Activated B cell treated with CpG ODN at 0.5 μM for 24 hours (primary cell): ENCODE measurements at places on chromosomes 12 and 14. TPM values are rescaled to one million over a fixed set of nuclear protein-coding genes. Genes with fewer than 3 reads are reported as not detected.

Gene ANKS1B
- not detected in 2 replicates for total RNA-seq

GRCh38 chr12:102475355-102475754, 5.0 kb downstream of the IGF1 start:
- no peak overlapping the region for H3K27ac ChIP-seq
- H3K4me1 ChIP-seq, result no peaks in the 10 kb centered on the region
- H3K27me3 ChIP-seq, result peaks cover 6% of the 10 kb centered on the region

Gene FIGNL2
- 0.39 and 0.69 TPM in 2 replicates for total RNA-seq

Gene SIRT4
- total RNA-seq, result 1.6 and 1.7 TPM in 2 replicates

DNA sequence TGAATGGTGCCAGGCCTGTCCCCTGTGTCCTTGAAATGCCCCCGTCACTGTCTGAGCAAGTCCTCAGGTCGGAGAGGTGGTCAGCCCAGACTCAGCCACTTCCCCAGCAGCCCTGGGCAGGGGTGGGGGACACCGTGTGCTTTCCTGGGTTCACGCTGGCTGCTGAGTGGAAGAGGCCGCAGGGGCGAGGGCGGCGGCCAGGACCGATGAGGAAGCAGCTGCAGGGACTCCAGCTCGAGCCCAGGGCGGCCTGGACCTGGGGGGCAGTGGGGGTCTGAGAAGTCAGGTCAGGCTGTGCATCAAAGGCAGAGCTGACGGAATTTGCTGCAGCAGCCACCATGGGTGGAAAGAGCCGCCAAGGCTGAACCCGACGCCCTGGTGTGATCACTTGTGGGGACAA, 28.4 kb downstream of the NOC4L start:
- peaks cover 6% of the 10 kb centered on the region for H3K4me1 ChIP-seq
- no peak overlapping the region for H3K4me3 ChIP-seq
- H3K27ac ChIP-seq, result no peak overlapping the region
- H3K36me3 ChIP-seq, result no peaks in the 10 kb centered on the region
- DNase-seq, result no peak
- H3K27me3 ChIP-seq, result peaks cover 15% of the 10 kb centered on the region

DNA sequence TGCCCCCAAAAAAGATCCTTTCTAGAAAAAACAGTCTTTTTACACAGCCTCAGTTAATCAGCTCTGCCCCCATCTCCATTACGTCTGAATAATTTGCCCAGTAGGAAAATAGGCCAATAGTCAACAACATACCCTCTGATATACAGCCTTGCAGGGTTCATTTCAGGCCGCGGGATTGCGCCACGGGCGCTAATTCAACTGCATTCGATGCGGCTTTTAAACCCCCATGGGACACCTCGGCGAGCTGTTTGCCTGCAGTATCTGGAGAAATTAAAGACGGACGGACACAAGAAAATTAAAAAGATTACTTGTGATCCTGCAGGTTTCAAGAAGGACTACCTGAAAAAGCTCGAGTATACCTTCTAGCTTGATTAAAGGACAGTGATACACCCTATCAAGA, 36.1 kb downstream of the ERP29 start:
- no peak for DNase-seq
- no peak overlapping the region for H3K4me3 ChIP-seq
- H3K27ac ChIP-seq, result no peak overlapping the region
- H3K36me3 ChIP-seq, result peaks cover 79% of the 10 kb centered on the region
- H3K4me1 ChIP-seq, result peaks cover 12% of the 10 kb centered on the region

DNA sequence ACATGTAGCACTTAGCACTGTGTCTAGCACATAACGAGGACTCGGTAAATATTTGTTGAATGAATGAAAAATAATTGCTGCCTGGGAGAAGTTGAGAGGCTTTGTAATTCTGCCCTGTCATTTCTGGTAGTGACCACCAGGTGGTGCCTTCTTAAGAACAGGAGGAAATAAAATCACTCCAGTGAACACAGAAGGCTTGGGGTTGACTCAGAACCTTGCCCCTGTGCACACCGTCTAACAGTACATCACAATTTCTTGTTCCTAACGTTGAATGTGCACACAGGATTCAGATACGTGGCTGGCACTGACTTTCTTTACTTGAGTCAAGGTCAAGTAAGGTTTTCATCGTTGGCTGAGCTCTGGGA, 91.8 kb downstream of the RGS6 start:
- DNase-seq, result no peak
- H3K4me1 ChIP-seq, result no peaks in the 10 kb centered on the region
- H3K27me3 ChIP-seq, result peaks cover 24% of the 10 kb centered on the region
- H3K27ac ChIP-seq, result no peak overlapping the region
- H3K4me3 ChIP-seq, result no peak overlapping the region

- H3K27me3 ChIP-seq, result peaks cover 41% of the 10 kb centered on the region
- H3K27ac ChIP-seq, result no peak overlapping the region
- H3K36me3 ChIP-seq, result no peaks in the 10 kb centered on the region
- no peak overlapping the region for H3K4me3 ChIP-seq
These were observed 65.9 kb downstream of the KCNA1 start for GRCh38 chr12:4975574-4975973.

DNA sequence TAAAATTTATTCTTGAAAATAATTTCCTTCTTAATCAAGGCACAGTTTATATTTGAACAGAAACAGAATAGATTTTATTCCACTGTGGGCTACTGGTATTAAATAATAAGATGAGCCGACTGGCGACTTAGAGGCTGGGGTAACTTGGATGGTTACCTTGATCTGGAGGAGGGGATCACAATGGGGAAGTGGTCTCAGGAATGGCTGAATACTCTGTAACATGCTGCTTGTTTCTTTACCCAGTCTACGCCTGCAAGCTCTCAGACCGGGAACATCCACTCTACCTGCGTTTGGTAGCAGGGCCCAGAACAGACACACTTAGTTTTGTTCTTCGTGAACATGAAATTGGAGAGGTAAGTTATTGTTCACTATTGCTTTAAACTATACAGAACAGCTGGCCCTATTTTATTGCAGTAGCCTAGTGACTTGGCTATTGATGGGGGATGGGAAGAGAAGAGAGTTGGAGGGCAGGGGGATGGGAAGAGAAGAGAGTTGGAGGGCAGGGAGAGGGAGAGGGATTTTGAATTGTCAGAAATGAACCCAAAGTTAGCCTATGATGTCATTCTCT, 67.9 kb downstream of the GNS start:
- no peak overlapping the region for H3K4me3 ChIP-seq
- H3K27ac ChIP-seq, result no peak overlapping the region
- peaks cover 80% of the 10 kb centered on the region for H3K36me3 ChIP-seq

DNA sequence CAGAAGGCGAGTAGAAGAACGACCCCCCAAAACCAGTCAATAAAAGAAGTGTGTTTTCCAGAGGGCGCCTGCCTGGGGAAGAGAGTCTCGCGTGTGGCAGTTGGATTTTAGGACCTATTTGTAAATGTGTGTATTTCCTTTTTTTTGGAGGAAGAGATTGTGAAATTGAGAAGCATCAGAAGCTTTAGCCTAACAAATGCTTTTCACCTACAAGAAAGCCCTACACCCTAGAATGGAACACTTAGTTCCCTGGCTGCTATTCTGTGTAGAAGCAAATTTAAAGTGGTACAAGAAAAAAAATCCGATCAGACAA, 1.3 kb downstream of the RCOR1 start:
- peaks cover 7% of the 10 kb centered on the region for H3K36me3 ChIP-seq
- no peak for DNase-seq
- H3K27ac ChIP-seq, result peak overlapping the region; percentile 76
- peaks cover 26% of the 10 kb centered on the region for H3K4me1 ChIP-seq

- H3K4me1 ChIP-seq, result peaks cover 22% of the 10 kb centered on the region
- peaks cover 85% of the 10 kb centered on the region for H3K36me3 ChIP-seq
- H3K4me3 ChIP-seq, result no peak overlapping the region
- no peak overlapping the region for H3K27ac ChIP-seq
- DNase-seq, result no peak
These were observed 8.0 kb downstream of the DGKA start for GRCh38 chr12:55938826-55939501.

- no peaks in the 10 kb centered on the region for H3K27me3 ChIP-seq
- H3K4me3 ChIP-seq, result no peak overlapping the region
These were observed 55.4 kb downstream of the SETD3 start for GRCh38 chr14:99425272-99425681.

Gene HSPB8
- total RNA-seq, result not detected in 2 replicates

Gene CLEC1A
- total RNA-seq, result not detected in 2 replicates

- no peaks in the 10 kb centered on the region for H3K36me3 ChIP-seq
- peak; percentile 20 for DNase-seq
- H3K27ac ChIP-seq, result no peak overlapping the region
- H3K4me1 ChIP-seq, result no peaks in the 10 kb centered on the region
- H3K27me3 ChIP-seq, result peaks cover 7% of the 10 kb centered on the region
- H3K4me3 ChIP-seq, result no peak overlapping the region
These were observed 137.5 kb upstream of the CPM start for GRCh38 chr12:69070319-69071090.

GRCh38 chr14:61940666-61941420, 178.6 kb downstream of the SNAPC1 start:
- H3K4me3 ChIP-seq, result no peak overlapping the region
- no peaks in the 10 kb centered on the region for H3K4me1 ChIP-seq
- no peak for DNase-seq
- peaks cover 8% of the 10 kb centered on the region for H3K27me3 ChIP-seq

Gene TTC9
- total RNA-seq, result 11.1 and 12.4 TPM in 2 replicates

Gene RNASE2
- total RNA-seq, result not detected in 2 replicates

DNA sequence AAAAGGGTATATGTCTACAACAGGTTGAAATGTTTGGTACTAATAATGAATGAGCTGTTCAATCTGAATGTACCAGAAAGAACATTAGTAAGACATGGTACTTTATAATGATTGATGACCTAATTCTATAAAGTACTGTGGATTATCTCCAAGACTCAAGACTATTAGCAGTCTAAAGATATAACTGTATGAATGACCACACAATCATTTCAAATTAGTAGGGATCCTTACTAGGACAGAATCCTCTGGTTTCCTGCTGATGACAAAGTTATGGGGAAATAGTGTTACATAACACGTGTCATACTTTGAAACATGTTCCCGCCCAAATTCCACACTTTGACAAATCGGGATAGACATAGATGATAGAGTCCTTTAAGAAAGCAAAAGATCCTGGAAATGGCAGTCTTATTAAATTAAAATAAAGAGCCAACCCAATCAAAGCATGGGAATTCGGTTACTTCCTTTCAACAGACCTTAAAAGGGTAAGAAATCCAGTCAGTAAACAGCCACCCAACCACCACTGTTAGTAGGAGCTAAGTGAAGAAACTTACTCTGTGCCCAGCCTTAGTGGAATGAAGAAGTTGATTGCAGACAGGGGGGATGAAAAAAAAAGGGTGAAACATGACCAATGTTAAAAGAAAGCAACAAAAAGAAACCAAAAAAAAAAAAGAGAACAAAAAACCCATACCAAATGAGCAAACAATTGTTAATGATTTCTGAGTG, 2.8 kb downstream of the VPS29 start:
- no peak overlapping the region for H3K27ac ChIP-seq
- H3K4me1 ChIP-seq, result peaks cover 36% of the 10 kb centered on the region
- no peaks in the 10 kb centered on the region for H3K27me3 ChIP-seq
- H3K4me3 ChIP-seq, result peak overlapping the region; percentile 11

Gene SLC48A1
- total RNA-seq, result 12.7 and 12.8 TPM in 2 replicates

DNA sequence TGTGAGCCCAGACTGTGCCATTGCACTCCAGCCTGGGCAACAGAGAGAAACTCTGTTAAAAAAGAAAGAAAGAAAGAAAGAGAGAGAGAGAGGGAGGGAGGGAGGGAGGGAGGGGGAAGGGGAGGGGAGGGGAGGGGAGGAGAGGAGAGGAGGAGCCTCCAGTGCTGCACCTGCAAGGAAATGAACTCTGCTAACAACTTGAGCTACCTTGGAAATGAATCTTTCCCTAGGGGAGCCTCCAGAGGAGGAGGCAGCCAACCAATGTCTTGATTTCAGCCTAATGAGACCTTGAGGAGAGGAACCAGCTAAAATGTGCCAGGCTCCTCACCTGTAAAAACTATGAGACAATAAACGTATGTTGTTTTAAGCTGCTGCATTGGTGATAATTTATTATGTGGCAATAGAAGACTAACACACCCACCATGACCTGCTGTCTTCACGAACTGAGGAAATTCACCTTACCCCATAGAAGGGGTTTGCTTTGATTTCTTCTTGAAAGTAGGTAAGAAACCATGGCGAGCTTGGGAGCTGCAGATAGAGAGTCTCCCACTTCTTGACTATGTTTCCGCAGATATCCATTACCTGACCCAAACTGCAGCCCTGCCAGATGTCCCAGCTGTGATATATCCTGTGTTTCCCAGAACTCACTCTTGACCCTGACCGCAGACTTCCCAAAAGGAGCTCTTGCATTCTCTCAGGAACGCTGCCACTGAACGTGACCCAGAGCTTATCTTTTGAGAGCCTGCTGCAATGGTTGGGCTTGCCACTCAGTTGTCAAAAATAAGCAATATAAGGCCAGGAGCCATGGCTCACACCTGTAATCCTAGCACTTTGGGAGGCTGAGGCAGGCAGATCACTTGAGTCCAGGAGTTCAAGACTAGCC, 31.5 kb upstream of the TMPO start:
- no peaks in the 10 kb centered on the region for H3K36me3 ChIP-seq
- no peaks in the 10 kb centered on the region for H3K4me1 ChIP-seq
- no peak overlapping the region for H3K27ac ChIP-seq
- no peak for DNase-seq

GRCh38 chr14:24362241-24362960, 5.6 kb upstream of the NFATC4 start:
- DNase-seq, result no peak
- H3K4me1 ChIP-seq, result peaks cover 19% of the 10 kb centered on the region
- peaks cover 6% of the 10 kb centered on the region for H3K27me3 ChIP-seq
- no peaks in the 10 kb centered on the region for H3K36me3 ChIP-seq
- no peak overlapping the region for H3K27ac ChIP-seq

GRCh38 chr12:123410041-123410412, 26.1 kb downstream of the KMT5A start:
- no peaks in the 10 kb centered on the region for H3K27me3 ChIP-seq
- no peak overlapping the region for H3K27ac ChIP-seq
- DNase-seq, result no peak
- H3K4me3 ChIP-seq, result no peak overlapping the region
- H3K4me1 ChIP-seq, result peaks cover 13% of the 10 kb centered on the region

DNA sequence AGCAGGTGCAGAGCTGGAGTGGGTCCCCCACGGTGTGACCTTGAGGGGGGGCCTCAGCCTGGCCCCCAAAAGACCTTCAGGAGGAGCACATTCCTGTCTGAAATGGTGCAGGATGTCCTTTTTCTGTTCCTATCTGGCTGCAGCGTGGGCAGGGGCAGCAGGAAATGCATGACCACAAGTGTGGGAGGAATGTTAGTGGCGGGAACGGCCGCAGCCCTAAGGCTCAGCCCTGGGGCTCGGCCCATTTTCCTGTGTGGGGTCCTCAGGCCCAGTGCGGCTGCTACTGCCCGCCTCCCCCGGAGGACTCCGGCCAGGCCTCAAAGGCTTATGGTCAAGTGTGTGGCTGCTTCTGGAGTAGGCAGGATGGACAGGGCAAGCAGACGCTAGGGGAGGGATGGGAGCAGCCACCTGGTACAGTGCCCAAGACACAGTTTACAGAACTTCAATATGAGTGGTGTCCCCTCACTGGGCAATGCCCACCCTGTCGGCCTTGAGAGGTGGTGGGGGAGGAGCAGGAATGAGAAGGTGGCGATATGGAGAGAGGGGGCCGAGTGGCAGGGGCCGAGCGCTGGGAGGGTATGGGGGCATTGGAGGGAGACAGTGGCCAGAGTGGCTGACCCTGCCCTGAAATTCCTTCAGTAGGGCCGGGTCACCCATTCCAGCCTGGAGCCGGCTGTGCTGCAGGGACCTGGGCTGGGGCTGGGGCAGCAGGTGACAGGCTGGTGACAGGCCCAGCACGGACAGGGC, 137.4 kb downstream of the CALM1 start:
- no peak overlapping the region for H3K27ac ChIP-seq
- H3K27me3 ChIP-seq, result no peaks in the 10 kb centered on the region
- H3K4me3 ChIP-seq, result no peak overlapping the region
- H3K4me1 ChIP-seq, result peaks cover 4% of the 10 kb centered on the region

- no peak overlapping the region for H3K4me3 ChIP-seq
- DNase-seq, result no peak
- no peaks in the 10 kb centered on the region for H3K36me3 ChIP-seq
- no peak overlapping the region for H3K27ac ChIP-seq
- peaks cover 9% of the 10 kb centered on the region for H3K27me3 ChIP-seq
These were observed 169.3 kb upstream of the CAND1 start for GRCh38 chr12:67099858-67100257.
